ENCODE measurements at places on chromosomes 4 and X. TPM values are rescaled to one million over a fixed set of nuclear protein-coding genes. Genes with fewer than 3 reads are reported as not detected.

- no peak for DNase-seq
Observed at GRCh38 chr4:3396600-3396999, 45.2 kb upstream of the HGFAC start.

The ASB5 gene
- not detected for total RNA-seq

DNA sequence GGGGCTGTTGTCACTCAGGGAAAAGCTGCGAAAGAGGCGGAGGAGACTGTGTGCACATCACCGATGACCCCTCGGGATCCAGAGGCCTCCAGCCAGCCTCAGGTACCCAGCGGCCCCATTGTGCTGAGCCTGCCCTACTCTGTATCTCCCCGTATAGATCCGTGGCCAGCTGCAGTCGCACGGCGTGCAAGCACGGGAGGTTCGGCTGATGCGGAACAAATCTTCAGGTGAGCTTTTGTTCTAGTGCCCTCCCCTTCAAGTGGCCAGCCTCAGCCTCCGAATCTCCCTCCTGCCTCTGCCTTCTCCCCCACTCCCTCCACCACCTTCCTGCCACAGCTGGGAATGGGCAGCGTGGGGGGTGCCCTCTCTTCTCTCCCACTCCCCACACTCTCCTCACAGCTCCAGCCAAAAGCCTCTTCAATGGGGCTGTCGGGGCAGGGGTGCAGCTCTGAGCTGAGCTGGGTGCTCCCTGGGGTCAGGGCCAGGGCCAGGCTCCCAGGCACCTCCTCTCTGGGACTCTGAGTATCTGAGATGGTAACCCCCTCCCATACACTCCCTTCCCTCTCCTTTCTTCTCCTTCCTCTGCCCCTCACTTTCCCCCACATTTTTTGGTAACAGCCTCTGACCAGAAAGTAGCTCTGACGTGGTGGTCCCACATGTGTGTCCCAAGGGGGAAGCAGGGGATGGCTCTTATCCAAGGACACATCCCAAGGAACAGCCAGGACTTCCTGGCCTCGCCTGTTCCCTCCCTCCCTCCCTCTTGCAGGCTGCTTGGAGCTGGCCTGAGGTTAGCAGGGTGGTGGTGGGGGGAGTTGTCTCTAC, 20.4 kb upstream of the UBA1 start:
- DNase-seq: no peak

DNA sequence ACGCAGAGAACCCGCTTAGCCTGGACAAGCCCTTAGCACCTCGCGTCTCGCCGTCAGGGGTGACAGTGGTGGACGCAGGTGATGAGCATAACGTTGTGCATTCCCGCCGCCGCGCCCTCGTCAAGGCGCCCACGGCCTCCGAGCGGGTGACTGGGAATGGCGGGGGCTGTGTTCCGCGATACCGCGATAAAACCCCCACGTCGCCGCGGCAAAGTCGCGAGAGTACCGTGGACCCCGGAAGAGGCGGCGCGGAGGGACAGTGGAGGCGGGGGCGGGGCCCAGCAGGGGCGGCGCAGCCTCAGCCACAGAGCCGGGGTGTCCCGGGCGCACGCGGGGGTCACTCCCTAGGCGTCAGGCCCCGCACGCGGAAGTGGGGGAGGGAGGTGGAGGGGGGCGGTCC, 53.8 kb downstream of the ZFYVE28 start:
- no peak for DNase-seq

The SMR3A gene
- not detected for total RNA-seq

The DTHD1 gene
- total RNA-seq: not detected

Measured in MCF 10A (cell line).